CD8-positive, alpha-beta memory T cell (primary cell): ENCODE measurements at places on chromosomes 1 and 21. TPM values are rescaled to one million over a fixed set of nuclear protein-coding genes. Genes with fewer than 3 reads are reported as not detected.
A peak's percentile ranks its signal among the peaks of the same experiment; 100 is the strongest.

- H3K36me3 ChIP-seq, result no peaks in the 10 kb centered on the region
- DNase-seq, result no peak
- no peak overlapping the region for H3K4me3 ChIP-seq
- H3K27me3 ChIP-seq, result no peaks in the 10 kb centered on the region
- no peak overlapping the region for H3K27ac ChIP-seq
Measured at GRCh38 chr1:191174298-191174697, 696.6 kb upstream of the BRINP3 start.

GRCh38 chr1:181087400-181087901 is 1.0 kb upstream of the IER5 start:
- peak overlapping the region; percentile 99 for H3K27ac ChIP-seq
- no peaks in the 10 kb centered on the region for H3K36me3 ChIP-seq
- DNase-seq, result no peak
- no peaks in the 10 kb centered on the region for H3K27me3 ChIP-seq

HYI gene
- total RNA-seq, result 5.5 TPM

GRCh38 chr21:42525676-42526378 is 12.2 kb downstream of the SLC37A1 start:
- H3K36me3 ChIP-seq, result peaks cover 15% of the 10 kb centered on the region
- H3K27ac ChIP-seq, result no peak overlapping the region
- DNase-seq, result no peak
- no peak overlapping the region for H3K4me3 ChIP-seq

CDK18 gene
- 1.4 TPM for total RNA-seq

- peaks cover 30% of the 10 kb centered on the region for H3K4me1 ChIP-seq
- H3K27me3 ChIP-seq, result no peaks in the 10 kb centered on the region
- H3K36me3 ChIP-seq, result no peaks in the 10 kb centered on the region
- no peak overlapping the region for H3K4me3 ChIP-seq
Measured at GRCh38 chr1:205271745-205272144, 44.0 kb downstream of the TMCC2 start.

DNA sequence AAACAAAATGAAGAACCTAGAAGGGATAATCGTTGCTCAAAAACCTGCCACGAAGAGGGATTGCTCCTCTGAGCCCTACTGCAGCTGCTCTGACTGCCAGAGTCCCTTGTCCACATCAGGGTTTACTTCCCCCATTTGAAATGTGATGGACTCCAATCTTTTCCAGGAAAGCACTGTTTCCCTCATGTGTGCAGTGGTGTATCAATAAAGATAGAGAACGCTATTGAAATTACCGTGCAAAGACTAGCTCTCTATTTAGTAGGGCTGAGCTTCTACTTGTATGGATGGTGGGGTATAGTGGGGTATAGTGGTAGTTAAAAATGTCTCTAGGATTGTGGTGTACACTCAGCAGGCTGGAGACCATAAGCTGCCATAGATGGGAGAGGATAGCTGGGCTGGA is 3.7 kb downstream of the TMCO2 start:
- no peaks in the 10 kb centered on the region for H3K36me3 ChIP-seq
- H3K27ac ChIP-seq, result no peak overlapping the region
- H3K4me3 ChIP-seq, result no peak overlapping the region
- no peaks in the 10 kb centered on the region for H3K27me3 ChIP-seq
- no peak for DNase-seq

DNA sequence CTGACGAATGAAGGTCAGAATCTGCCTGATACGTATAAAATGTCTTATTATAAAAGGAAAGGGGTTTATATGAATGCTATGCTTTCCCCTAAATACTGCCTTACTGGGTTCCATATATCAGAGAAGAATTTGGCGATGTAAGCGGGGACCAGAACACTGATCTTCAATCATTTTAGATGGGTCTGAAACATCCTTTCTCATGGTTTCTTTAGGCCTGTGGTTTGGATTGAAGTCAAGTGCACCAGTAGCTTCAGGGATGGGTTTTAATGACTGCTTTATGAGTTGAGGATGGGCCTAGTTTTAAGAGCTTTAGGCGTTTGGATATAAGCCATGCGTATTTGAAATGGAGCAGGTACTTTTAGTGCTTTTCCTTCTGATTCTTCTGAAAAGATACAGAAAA is 6.9 kb downstream of the FMN2 start:
- no peak overlapping the region for H3K4me3 ChIP-seq
- no peaks in the 10 kb centered on the region for H3K36me3 ChIP-seq
- no peaks in the 10 kb centered on the region for H3K27me3 ChIP-seq
- no peaks in the 10 kb centered on the region for H3K4me1 ChIP-seq
- no peak overlapping the region for H3K27ac ChIP-seq

GRCh38 chr1:204363335-204364114 is 3.8 kb upstream of the PLEKHA6 start:
- H3K36me3 ChIP-seq, result no peaks in the 10 kb centered on the region
- peak overlapping the region; percentile 69 for H3K4me3 ChIP-seq
- peak; percentile 72 for DNase-seq
- H3K4me1 ChIP-seq, result peaks cover 10% of the 10 kb centered on the region

GRCh38 chr1:172536256-172536655 is 3.3 kb downstream of the SUCO start:
- peaks cover 63% of the 10 kb centered on the region for H3K4me1 ChIP-seq
- H3K27ac ChIP-seq, result no peak overlapping the region
- no peak overlapping the region for H3K4me3 ChIP-seq
- no peak for DNase-seq
- H3K27me3 ChIP-seq, result no peaks in the 10 kb centered on the region

CFHR4 gene
- total RNA-seq, result not detected

DNA sequence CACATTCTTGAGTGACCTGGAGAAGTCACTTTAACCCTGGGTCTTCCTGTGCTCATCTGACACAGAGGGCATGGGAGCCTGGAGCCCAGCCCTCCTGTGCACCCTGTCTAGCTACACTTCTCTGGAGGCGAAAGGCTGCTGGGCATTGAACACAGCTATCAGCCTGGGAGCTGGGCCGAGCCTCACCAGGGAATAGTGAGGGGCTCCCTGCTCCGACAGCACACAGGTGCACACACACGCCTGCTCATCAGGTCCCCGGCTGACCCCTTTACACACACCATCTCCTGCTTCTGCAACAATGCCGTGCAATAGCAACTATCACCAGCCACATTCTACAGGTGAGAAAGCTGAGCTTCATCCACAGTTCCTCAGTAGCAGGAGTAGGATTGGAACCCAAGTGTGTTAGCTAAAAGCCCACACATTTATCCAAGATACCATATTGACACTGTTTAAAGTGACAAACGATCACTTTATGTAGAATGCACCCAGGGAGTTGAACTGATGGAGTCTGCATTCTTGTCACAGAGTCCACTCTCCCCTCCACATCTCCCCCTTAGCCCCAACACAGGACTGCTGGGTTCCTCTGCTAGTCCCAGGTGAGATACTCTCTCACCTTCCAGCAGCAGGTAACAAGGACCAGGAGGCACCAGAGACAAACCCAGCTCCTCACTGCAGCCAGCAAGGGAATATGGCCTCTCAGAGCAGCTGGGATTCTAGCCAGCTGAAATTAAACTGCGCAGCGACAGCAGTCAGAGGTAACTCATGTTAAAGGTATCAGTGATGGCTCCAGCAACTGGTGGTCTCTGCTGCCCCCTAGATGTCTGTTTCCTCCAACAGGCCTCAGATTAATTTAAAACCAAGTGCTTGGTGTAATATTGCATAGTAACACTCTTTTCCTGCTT is 18.3 kb upstream of the CAPN8 start:
- H3K4me1 ChIP-seq, result no peaks in the 10 kb centered on the region
- H3K36me3 ChIP-seq, result no peaks in the 10 kb centered on the region
- no peak overlapping the region for H3K4me3 ChIP-seq
- DNase-seq, result peak; percentile 34
- no peak overlapping the region for H3K27ac ChIP-seq

DNA sequence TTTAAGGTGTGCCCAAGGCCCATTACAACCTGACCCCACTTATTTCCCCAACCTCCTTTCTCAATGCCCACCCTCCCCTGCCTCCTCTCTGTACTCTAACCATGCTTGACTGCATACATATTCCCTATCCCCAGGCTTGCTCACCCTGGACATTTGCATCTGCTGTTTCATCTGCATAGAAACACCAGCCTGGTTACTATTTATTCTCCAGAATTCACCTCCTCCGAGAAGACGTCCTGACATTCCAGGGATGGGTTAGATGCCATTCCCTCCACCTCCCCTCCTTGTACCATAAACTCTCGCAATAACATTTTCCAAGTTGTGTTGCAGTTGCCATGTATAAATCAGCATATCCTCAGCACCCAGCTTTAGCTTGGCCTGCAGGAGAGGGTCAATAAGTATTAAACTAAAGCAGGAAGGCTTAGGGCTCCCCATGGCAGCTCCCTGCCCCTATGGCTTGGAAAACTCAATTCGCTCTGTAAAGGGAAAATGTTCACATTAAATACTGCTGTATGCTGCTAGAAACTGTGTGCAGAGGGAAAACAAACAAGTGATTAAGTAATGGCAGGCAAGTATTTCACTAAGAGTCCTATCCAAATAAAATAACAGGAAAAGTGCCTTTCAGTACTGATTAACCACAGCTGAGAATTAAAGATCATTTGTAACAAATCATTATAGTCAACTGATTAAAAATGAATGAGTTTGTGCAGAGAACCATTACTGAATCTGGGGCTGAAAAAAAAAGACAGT is 202.3 kb downstream of the TNR start:
- no peaks in the 10 kb centered on the region for H3K27me3 ChIP-seq
- DNase-seq, result no peak
- H3K4me3 ChIP-seq, result no peak overlapping the region
- no peaks in the 10 kb centered on the region for H3K36me3 ChIP-seq
- no peaks in the 10 kb centered on the region for H3K4me1 ChIP-seq

DNA sequence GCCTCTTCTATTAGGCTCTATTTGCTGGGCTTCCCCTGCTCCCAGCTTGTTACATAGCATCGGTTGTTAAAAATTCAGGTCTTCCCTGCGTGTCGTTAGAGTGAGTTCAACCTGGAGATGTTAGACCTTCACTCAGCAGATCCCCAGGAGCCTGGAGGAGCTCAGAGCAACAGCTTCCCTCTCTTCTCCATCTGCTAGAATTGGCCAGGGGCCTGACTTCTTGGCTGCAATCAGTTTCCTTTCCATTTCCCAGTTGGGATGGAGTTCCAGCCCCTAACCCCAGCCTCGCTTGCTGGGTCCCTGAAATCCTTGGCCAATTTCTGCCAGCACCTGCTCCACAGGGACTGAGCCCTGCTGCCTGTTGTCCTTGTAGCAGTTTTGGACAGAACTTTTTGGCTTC is 55.9 kb downstream of the MT1HL1 start:
- H3K4me1 ChIP-seq, result no peaks in the 10 kb centered on the region
- no peak overlapping the region for H3K4me3 ChIP-seq
- H3K27me3 ChIP-seq, result no peaks in the 10 kb centered on the region

DNA sequence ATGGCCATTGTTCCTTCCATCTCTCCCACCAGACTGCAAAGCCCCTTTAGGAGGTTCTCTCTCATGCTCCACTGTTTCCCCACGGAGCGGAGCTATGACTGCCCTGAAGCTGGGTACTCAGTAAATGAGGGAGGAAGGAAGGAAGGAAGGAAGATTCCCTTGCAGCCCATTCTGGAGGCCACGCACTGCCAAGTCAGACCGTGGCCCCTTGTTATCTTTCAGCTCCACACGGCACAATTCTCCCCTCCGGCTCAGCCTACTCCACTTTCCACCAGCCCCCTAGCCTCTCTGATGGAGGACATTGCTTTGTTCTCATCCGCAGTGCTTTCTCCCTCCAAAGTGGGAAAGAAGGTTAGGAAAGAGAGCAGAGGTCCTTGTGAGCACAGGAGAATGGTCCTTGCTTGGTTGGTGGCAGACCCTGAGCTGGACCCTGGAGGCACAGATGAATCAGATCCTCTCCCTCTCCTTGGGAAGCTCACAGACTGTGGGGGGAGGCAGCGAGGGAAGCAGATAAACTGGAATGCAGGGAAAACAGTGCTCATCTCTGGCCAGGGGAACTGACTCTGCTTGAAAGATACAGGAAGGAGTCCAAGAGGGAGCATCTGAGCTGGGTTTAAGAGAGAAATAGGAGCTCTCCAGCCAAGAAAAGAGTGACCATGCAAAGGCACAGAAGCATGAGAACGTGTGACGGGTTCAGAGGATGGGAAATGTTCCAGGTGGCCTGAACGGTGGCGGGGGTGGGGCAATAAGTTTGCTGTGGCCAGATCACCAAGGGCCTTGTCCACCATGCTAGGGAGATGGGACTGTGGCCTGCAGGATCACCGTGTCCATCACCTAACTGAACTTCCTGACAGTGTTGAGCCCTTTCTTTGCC is 52.6 kb downstream of the GLIS1 start:
- H3K36me3 ChIP-seq, result no peaks in the 10 kb centered on the region
- DNase-seq, result no peak
- no peaks in the 10 kb centered on the region for H3K27me3 ChIP-seq
- peaks cover 8% of the 10 kb centered on the region for H3K4me1 ChIP-seq
- no peak overlapping the region for H3K4me3 ChIP-seq
- H3K27ac ChIP-seq, result no peak overlapping the region

SLC44A5 gene
- 0.29 TPM for total RNA-seq
